ENCODE measurements at places on chromosomes 5 and 9. TPM values are rescaled to one million over a fixed set of nuclear protein-coding genes. Genes with fewer than 3 reads are reported as not detected.

- no peaks in the 10 kb centered on the region for H3K36me3 ChIP-seq
- no peaks in the 10 kb centered on the region for H3K27me3 ChIP-seq
- no peak for DNase-seq
Observed at GRCh38 chr9:26426551-26427131, 466.0 kb downstream of the CAAP1 start.

GRCh38 chr9:19493174-19493811, 84.5 kb downstream of the ACER2 start:
- peaks cover 7% of the 10 kb centered on the region for H3K4me1 ChIP-seq
- DNase-seq = no peak
- H3K4me3 ChIP-seq = peak overlapping the region; percentile 74
- H3K27ac ChIP-seq = no peak overlapping the region
- H3K27me3 ChIP-seq = peaks cover 54% of the 10 kb centered on the region
- H3K36me3 ChIP-seq = peaks cover 2% of the 10 kb centered on the region

- peaks cover 3% of the 10 kb centered on the region for H3K36me3 ChIP-seq
- peaks cover 21% of the 10 kb centered on the region for H3K4me1 ChIP-seq
- peak overlapping the region; percentile 70 for H3K4me3 ChIP-seq
- H3K27ac ChIP-seq = peak overlapping the region; percentile 91
Observed at GRCh38 chr9:127155314-127155960, 33.0 kb upstream of the ANGPTL2 start.

DNA sequence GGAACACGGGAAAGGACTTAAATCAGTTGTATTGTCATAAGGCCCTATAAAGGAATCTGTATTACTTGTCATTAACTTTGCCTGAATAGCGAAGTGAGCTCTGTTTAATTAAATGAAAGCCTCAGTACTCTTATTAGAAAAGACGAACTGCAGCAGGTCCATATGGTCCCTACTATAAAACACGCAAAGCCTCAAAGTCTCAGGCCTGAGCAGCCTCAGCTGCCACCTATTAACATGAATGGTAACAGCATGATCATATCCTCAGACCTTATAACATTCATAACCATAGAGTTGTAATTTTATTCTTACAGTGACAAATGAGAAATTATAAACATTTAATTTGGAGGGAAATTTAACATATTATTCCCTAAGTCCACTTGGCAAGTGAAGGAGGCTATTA, 1113.7 kb upstream of the WWC1 start:
- H3K27ac ChIP-seq = no peak overlapping the region
- no peak overlapping the region for H3K4me3 ChIP-seq
- DNase-seq = no peak
- H3K4me1 ChIP-seq = no peaks in the 10 kb centered on the region
- H3K27me3 ChIP-seq = no peaks in the 10 kb centered on the region
- H3K36me3 ChIP-seq = no peaks in the 10 kb centered on the region

DNA sequence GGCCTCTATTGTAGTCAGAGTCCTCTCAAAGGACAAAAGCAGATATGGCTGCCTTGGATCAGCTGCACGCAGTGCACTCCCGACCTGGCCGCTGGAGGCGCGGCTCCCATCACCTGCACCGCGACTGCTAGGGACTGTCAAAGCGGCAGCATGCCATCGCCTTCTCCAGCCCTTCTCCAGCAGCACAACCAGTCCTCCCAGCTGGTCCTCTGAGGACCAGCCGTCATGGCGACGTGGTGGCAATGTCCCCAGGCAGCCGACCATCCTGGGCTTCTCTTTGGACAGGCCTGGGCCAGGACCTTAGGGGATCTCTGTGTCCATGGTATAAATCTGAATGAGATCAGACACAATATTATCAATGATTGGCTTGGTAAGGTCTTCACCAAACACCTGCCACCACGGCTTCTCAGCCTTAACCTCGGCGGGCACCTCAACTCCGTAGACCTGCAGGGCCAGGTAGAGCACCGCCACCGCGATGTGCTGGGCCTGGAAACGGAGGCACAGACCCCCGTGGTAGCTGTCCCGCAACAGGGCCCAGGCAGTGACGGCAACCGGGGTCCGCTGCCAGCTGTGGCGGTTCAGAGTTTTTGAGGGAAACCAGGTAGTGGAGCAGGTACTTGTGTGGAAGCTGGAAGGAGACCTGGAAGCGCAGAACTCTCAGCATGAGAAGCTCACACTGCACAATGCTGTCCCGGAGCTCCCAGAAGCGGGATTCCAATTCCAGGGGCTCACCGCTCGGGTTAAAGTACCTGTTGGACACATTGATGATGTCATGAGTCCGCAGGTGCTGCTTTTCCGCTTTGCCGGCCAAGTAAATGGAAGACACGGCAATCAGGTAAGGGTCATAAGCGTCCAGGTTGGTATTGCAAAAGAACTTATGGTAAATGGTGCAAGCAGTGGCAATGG, 8.5 kb downstream of the DUSP1 start:
- H3K27me3 ChIP-seq = no peaks in the 10 kb centered on the region
- H3K4me1 ChIP-seq = peaks cover 18% of the 10 kb centered on the region
- H3K4me3 ChIP-seq = no peak overlapping the region
- H3K27ac ChIP-seq = peak overlapping the region; percentile 100

GRCh38 chr5:75234251-75234650, 2.4 kb downstream of the ANKRD31 start:
- H3K36me3 ChIP-seq = no peaks in the 10 kb centered on the region
- H3K27ac ChIP-seq = no peak overlapping the region
- no peak overlapping the region for H3K4me3 ChIP-seq

ACTL7A gene
- not detected for total RNA-seq

NAIF1 gene
- 15.2 TPM for total RNA-seq

All from T-helper 17 cell (primary cell).